Panc1 (cell line): ENCODE measurements at places on chromosomes 16 and 17.

DNA sequence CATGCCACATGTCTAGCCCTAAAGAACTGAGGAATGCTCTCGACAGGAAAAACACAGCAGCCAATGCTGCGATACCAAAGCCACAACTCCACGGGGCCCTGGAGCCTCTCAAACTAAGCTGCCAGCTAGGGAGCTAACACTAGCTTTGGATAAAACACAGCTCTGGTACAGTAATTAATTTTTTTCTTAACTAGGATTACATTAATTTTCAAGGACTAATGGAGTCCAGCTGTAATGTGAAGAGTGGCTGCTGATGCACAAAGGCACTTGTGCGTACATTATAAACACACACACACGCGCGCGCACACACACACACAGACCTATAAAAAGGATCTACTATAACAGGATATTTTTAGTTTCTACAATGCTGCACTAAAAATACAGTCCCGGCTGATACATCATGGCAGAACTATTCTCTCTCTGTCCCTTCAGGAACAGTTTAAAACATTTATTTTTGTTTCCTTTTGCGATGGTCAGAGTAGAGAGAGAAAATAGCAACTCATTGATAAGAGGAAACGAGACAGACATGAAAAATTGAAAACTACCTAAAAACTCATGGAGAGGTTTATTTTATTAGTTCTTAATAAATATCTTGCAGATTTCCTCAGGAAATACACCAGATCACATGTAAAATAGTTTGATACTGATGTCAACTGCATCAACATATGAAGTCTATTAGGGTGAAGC, 88.5 kb downstream of the SMG6 start:
- DNase-seq: no peak

GRCh38 chr16:46833460-46833800, 2.5 kb upstream of the C16orf87 start:
- DNase-seq: no peak

DNA sequence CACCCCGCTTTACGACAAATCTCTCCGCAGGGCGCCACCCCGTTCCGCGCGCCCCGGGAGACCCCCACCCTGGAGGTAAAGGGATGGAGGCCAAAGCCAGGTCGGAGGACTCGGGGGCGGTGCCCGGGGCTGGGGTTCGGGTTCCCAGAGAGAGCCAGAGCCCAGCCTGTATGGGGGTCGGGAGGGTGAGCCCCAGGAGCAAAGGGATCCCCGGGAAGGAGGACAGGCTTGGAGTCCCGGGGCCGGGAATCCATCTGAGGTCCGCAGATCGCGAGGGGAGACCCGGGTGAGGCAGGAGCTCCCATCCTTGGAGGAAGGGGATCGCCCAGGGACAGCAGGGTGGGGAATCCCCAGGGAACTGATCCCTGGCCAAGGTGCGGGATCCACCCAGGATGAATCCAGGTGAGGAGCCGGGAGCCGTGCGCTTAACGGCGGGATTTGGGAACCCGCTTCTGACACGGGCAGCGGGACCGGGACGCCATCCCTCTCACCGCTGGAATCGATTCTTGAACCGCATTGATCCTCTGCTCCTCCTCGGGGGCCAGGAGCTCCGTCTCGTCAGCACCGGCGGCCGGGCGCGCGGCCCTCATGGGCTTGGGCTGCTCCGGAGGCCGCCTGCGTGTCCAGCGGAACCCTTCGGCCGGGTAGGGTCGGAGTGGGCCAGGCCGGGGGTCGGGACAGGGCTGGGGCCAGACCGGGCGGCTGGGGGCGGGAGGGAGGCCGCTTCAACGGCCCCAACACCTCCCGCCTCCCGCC, at the start of gene MMD:
TSS of gene MMD (minus strand) at position 657 of the 756 bp plus-strand sequence. CDS start at position 517, 140 bp downstream.
- no peak for DNase-seq

DNA sequence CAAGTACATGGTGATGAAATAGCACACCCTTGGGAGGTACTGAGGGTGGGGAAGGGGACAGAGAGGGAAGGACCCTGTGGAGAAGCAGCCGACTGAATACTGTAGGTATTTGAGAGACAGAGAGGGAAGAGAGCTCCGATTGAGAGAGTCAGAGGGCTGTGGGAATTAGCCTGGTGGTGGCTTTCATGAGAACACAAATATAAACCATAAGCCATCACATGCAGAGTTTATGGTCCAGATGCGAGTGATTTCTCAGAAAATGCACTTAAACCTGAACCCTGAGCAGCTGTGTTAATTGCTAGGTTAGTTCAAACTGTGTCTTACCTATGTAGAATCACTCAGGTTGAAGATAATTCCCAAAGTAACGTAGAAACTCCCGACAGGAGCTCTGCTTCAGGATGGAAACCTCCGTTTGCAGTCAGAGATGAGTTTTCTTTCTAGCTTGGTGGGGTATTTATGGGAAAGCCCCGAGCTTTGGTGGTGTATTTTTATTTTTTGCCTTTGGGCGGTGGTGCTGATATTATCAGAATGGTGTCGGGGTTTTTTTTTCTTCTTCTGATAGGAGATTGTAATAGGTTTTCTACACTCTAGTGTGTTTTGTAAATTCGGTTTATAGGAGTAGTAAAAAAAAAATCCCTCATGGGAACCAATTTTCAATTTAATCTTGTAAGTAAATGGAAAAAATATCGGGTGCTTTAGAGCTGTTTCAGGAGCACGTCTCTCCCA, 184.9 kb upstream of the CACNG5 start:
- DNase-seq: no peak

- no peak for DNase-seq
Measured at GRCh38 chr16:73046849-73047214, 1.1 kb downstream of the ZFHX3 start.

GRCh38 chr17:79993390-79994227, 42.1 kb downstream of the TBC1D16 start:
- DNase-seq: no peak

- no peak for DNase-seq
Measured at GRCh38 chr17:35816723-35817122, 7.4 kb downstream of the TAF15 start.

- DNase-seq: no peak
Measured at GRCh38 chr16:75081179-75081859, 35.3 kb downstream of the LDHD start.

DNA sequence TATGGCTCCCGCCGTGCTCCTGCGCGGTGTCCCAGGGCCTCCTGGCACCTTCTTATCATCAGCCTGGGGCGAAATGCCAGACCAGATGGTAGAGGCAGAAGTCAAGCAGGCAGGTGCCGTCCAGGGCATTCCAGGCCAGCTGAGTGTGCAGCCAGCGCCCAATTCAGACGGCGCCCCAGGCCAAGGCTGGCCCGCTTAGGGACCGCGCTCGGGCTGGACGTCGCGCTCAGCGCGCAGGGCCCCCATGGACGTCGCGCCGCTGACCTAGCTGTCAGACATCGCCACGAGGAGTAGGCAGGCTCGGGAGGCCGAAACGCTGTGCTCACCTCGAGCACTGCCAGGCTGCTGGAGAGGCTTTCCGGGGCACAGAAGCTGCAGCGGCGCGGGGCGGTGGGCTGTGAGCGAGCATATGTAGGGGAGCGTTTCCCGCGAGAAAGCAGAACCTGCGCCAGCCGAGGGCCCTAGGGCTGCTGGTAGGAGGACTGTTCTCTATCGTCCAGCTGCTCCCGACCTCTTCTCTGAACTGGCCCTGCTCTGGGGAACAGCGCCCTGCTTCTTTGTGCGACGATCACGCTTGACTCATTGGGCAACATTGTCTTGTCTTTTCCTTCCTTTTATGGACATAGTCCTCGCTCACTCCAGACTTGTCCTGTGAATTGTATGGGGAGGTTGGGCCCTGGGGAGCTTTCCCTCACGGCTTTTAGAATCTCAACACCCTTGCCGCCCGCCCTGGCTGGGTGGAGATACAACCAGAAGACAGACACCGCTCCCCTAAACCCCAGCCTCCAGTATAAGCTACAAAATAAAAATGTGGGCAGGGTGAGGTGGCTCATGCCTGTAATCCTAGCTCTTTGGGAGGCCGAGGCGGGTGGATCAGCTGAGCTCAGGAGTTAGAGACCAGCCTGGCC, 8.4 kb upstream of the CA4 start:
- no peak for DNase-seq

GRCh38 chr16:22316411-22316811, 19.2 kb downstream of the POLR3E start:
- DNase-seq: no peak

DNA sequence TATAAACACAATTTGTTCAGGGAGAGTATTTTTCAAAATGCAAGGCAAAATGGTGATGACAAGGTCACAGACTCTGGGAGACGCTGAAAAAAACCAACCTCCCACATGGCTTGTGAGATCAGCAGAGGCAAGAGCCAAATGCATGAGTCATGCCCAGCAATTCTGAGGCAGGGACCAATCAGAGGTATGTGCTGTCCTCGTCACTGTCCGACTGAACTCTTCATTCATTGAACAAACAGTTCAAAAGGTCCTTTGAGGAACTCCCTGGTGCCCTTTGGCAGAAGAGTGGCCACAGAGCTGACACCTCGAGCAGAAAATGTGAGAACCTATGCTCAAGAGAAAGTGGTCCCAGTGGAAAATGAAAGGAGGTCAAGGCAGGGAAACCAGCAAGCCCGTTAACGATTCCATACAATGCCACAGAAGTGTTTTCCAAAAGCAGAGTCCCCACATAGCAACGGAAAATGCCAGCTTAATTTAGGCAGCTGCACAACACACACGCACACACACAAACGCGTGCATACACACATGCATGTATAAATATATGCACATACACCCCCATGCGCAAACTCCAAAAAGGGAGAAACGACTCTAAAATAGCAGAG, 50.9 kb downstream of the CDH11 start:
- DNase-seq: peak; percentile 10

GRCh38 chr16:9258423-9259051, 167.1 kb downstream of the HAPSTR1 start:
- peak; percentile 8 for DNase-seq

DNA sequence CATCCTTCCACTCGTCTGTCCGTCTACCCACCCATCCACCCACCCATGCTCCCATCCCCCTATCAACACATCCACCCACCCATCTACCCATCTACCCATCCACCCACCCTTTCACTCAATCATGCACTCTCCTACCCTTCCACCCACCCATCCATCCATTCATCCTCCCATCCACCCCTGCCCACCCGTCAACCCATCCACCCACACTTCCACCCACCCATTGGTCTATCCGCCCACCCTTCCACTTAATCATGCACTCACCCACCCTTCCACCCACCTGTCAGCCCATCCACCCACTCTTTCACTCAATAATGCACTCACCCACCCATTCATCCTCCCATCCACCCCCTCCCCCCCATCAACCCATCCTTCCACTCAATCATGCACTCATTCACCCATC, 250.0 kb upstream of the EEF2KMT start:
- no peak for DNase-seq

DNA sequence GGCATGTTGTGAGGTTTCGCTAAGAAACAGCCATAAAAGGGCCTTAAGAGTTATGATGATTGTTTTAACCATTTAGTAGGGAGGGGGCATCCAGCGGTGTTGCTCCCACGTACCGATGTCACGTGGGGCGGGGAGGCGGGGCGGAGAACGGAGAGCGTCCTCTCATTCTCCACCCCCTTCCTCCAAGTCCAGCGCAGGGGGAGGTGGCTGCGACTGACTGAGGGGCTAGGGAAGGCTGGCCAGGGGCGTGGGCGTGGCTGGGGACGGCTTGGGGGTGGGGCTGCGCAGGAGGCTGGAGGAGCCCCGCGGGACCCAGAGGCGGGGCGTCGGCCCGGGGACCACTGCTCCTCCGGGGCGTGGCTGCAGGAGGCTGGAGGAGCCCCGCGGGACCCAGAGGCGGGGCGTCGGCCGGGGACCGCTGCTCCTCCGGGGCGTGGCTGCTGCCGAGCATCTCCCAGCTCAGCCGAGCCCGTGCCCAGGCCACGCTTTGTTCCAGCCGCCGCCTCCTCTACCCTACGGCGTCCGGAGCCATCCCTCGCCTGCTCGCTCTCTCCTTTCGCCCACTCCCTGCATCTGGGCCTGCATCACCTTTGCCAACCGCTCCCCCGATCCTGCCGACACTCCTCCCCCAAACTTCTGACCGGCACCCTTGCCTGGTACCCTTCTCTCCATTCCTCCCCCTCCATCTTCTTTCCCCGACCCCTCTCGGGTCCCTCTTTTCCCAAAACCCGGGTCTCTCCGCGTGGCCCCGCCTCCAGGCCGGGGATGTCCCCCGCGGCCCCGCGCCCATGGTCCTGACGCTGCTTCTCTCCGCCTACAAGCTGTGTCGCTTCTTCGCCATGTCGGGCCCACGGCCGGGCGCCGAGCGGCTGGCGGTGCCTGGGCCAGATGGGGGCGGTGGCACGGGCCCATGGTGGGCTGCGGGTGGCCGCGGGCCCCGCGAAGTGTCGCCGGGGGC, at the start of gene SARM1:
TSS of gene SARM1 (plus strand) at position 450 of the 958 bp plus-strand sequence. CDS start at position 789, 339 bp downstream.
- peak; percentile 30 for DNase-seq

- DNase-seq: no peak
Measured at GRCh38 chr16:58036943-58037342, 11.4 kb downstream of the MMP15 start.

- DNase-seq: no peak
Measured at GRCh38 chr17:74151551-74152315, 51.7 kb upstream of the RPL38 start.

DNA sequence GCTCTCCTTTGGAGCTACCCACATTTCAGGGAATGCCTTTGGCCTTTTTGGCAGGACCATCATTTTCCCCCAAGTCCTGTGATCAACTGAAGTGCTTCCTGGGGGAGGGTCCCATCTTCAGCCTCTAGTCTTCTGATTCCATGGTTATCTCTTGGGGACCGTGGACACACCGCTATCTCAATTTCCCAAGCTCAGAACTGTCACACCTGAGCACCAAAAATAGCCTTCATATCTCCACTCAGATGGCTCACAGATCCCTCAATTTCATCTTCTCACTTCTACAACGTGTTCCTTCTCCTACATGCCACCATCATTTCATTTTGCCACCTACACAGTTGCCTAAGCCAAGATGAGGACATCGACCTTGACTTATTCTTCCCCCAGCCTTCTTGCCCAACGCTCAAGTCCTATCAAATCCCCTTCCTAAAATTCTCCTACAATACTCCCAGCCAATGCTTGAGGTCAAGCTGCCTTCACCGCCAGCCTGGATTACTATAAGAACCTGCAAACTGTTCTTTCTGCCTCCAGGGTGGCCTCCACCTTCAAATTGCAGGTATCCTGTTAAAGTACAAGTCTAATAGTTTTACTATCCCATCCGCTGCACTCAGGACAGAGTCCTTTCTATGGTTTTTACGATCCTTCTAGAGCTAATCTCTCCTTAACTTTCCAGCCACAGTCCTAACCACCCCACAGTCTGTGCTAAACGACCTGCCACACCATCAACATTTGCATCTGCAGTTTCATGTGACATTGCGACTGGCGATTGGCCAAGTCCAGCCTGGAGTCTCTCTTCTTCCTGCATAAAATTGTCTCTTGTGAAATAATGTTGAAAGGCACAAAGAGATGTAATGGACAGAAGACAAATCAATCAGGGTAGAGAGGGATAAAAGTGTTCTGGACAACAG, 6.2 kb downstream of the ATP6V0D1 start:
- DNase-seq: no peak

- DNase-seq: no peak
Measured at GRCh38 chr16:89187770-89188392, 12.5 kb downstream of the SLC22A31 start.
